AG20443 (cell line): ENCODE measurements at places on chromosomes 1 and 21.

DNA sequence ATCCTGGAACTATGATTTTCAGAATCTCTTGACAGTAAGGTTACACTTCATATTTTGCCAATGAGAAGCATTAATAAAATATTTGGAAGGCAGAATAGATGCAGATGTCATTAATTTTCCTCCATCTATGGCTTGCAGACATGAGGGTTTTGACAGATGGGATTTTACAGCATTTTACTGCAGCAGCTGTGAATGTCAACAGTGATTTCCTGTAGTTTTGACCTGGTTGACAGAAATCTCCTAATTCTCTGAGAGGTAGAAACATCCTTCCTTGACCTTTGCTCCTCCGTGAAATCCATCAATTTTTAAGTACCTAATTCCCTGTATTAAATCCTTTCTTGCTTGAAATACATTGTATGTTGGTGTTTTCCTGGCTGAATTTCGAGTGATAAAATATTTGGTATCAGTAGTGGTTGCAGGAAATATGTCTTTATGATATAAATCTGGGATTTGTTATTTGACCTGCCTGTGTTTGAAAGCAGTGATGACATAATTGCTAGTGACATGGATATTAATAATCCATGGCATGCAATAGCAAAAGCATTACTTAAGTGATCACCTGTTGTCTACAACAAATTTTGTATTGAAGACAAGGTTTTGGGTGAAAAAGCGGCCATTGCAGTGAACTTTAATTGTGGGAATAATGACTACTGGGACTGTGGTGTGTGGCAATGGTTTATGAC is 73.9 kb downstream of the HLX start:
- no peak for DNase-seq

- no peak for DNase-seq
Observed at GRCh38 chr1:205575294-205575885, 56.4 kb downstream of the ELK4 start.

DNA sequence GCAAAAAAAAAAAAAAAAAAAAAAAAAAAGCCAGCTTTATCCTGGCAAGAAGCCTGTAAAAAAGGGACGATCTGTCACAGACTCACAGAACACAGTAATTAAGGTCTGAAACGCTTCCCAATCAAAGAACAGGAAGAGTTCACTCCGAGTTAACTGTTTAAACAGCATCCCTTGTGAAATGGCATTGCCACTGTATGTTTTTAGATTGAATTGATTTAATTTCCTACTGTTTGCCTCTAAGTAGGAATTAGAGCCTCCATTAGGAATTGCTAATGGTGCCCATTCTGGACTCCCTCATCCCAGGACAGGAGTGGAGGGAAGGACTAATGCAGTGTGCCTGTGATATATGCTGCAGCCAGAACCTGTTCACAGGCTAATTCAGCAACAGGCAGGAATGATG is 370.8 kb downstream of the RWDD3 start:
- no peak for DNase-seq

DNA sequence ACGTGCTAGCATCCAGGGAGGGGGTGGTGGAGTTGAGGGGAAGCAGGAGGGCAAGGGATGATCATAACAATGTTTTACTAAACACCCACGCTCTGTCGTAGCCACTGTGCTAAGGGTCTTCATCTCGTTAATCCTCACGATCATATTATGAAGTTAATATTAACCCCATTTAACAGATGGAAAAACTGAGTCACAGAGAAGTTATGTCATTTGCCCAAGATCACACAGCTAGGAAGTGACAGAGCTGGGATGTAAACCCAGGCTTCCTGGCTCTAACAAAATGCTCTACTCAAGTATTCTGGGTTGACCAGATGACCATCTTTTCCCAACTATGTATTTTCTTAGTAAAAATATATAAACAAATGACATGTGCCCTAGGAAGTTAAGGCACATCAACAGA is 88.7 kb downstream of the TAS1R2 start:
- no peak for DNase-seq

DNA sequence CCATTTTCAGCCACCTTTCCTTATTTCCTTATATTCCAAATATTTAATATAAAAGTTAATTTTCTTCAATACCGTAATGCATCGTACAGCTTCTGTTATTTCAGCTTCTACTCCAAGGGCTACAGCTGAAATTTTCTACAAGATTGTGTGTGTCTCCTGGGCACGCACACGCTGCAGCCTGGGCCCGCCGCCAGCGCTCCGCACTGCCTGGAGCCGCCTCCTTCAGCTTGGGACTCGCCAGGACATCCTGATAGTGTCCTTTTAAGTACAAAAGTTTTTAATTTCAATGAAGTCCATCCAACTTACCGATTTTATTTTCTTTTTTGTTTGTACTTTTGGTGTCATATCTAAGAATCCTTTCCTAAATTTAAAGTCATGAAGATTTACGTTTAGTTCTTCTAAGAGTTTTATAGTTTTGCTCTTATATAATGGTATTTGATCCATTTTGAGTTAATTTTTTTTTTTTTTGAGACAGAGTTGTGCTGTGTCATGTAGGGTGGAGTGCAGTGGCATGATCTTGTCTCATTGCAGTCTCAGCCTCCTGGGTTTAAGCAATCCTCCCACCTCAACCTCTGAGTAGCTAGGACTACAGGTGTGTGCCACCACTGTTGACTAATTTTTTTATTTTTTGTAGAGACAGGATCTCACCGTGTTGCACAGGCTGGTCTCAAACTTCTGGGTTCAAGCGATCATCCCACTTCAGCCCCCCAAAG is 82.8 kb downstream of the AXDND1 start:
- no peak for DNase-seq
